ENCODE measurements at places on chromosomes 11 and 22.

DNA sequence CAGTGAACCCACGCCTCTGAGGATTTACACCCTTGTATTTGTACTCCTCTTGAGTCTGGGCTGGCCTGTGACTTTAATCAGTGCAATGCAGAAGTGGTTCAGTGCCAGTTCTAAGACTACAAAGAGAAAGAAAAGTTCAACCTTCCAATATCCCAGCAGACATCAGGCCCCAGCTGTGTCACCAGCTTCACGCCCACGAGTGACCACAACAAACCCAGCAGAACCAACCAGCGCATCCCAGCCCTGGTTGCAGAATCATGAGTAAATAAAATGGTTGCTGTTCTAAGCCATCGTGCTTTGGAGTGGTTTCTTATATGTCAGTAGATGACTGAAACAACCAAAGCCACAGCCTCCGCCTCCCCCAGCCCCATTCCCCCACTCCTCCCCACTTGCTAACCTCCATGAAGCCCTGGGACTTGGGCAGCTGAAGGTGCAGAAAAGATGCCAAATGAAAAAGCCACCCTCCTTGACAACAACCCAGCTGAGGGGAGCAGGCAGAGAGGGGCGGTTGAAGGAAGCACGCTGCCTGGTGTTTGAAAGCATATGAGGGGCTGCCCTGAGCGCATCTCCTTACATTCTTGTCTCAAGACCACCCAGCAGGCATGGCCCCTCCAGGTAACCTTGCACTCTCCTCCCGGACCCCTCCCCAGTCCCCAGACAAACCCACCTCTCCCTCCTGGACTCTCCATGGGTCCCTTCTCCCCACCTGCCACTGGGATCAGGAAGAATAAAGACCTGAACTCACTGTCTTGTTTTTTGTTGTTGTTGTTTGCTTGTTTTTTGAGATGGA, 20.9 kb downstream of the TSKU start:
- no peak for DNase-seq

- DNase-seq, result no peak
Measured at GRCh38 chr22:50436015-50436830, 38.6 kb downstream of the SBF1 start.

DNA sequence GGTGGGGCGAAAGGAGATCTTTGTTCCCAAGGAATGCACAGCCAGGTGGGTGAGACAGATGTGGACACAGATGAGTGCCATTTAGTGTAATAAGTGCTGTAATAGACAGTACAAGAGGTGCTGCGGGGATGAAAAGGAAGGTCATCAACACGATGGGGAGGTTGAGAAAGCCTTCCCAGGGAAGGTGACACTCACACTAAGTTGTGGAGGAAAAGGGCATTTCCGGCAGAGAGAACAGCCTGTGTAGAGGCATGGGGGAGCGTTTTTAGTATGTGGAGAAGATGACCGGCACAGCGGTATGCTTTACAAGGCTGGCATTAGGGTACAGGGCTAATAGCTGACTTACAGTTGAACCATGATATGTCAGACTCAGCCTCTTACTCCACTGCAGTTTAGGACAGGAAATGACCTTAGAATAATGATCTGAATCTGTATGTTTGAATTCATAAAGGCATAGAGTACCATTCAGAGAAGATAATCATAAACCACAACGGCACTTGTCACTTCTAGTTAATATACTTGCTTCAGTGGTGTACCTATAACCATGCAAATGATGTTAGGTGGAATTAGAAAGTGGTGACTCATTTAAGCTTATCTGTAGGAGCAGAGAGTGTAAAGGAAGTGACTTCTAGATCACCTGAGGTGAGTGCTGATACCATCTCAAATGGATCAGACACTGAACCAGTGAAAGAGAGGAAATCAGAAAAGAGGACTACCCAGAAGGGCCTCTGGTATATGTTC, 60.6 kb downstream of the FAM83F start:
- no peak for DNase-seq

GRCh38 chr11:2094354-2095197, 44.6 kb downstream of the IGF2 start:
- DNase-seq, result no peak

DNA sequence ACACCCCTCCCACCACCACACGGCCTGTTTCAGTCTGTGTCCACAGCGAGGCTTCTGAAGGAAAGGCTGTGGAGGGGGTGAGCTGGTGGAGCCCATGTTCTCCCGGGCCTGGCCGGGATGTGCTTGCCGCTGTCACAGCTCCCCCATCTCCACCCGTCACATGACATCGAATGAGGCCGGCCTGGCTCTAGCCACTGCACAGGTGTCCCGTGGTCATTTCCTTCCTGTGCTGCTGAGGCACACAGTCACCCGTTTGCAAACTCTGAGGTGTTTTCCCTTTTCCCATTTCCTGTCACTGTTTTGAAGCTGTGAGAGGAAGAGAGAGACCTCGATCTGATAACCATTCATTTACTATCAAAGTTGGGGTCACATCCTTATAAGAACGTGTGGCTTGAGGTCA, 55.7 kb upstream of the CLDN5 start:
- no peak for DNase-seq

DNA sequence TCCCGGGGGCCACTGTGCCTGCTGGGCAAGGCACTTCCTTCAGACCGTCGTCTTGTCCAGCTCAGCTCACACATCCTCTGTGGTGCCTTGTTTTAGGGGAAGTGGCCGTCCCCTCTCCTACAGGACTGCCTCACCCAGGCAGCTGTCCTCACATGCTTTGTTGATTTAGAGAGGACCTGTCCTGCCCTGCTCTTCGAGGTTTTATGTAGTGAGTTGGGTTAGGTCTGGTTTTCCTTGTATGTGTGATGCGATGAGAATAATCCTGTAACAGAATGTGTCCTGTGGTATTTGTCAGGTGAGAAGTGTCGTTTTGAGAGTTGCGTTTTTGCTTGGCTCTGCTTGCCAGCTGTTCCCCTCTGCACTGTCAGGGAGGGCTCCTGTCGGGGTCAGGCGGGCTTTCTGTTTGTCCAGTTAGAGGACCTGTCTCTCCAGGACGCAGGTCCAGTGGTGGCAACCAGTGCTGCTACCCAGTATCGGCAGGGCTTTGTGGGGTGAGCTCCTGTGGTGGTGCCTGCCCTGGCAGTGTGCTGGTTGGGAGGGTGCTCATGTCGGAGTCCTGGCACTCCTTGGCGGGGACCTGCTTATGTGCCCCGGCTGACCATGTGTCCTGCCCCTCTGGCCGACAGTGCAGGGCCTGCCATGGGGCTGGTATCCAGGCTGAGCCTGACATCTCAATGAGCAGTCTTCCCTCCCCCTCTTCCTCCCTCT, 41.3 kb downstream of the MUC6 start:
- no peak for DNase-seq

GRCh38 chr11:111565114-111565720, 24.7 kb downstream of the LAYN start:
- DNase-seq, result no peak

GRCh38 chr11:90476442-90477007, 253.7 kb upstream of the CHORDC1 start:
- no peak for DNase-seq

DNA sequence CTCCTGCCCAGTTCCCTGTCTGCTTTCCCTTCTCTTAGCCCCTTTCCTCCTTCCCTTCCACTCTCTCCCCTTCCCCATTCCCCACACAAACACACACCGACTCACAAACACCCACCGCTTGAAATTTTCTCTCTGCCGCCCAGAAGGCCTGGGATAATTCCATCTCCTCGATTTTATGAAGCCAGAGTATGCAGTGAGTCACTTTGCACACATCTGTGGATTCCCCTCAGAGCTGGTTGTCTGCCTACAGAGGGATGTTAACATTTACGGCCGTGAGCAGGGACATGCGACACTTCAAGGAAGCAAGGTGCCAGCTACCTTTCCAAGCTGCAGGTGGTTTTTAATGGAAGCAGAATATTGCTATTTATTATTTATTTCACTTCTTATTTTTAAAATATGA, 332.0 kb downstream of the TENM4 start:
- no peak for DNase-seq

GRCh38 chr11:47359586-47359985, 7.1 kb upstream of the MYBPC3 start:
- DNase-seq, result no peak

DNA sequence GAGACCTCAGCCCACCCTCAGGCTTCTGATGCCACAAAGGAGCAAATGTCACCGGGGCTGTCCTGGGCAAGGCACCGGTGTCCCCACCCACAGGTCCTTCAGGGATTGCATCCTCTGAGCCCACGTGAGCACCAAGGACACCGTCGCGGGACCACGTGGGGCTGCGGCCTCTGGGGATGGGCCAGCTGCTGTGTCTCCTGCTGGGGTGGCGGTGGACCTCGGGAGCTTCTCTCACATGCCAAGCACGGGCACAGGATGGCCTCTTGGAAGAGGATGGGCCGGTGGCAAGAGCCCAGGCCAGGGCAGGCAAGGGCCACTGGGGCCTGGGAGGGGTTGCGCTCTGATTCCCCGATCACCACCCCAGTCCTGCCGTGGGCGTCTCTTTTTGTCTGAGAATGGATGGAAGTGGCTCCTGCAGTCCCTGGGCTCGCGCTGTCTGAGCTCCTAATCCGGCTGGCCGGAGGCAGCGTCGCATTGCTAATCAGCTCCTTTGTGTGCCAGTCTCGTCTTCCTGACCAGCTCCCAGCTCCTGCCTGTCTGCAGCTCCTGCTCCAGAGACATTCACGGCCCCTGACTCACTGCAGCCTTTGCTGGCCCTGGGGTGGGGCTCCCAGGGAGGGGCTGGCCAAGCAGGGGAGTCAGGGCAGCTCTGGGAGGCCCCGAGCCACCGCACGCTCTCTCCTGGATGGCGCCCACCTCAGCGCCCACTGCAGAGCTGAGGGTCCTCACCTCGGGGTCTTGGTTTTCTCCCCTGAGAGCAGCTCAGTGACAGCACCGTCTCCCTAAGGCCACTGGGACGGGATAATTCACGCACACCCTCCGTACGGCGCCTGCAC, 146.7 kb downstream of the CTTN start:
- no peak for DNase-seq

- no peak for DNase-seq
Measured at GRCh38 chr11:75465701-75466531, 32.9 kb upstream of the KLHL35 start.

DNA sequence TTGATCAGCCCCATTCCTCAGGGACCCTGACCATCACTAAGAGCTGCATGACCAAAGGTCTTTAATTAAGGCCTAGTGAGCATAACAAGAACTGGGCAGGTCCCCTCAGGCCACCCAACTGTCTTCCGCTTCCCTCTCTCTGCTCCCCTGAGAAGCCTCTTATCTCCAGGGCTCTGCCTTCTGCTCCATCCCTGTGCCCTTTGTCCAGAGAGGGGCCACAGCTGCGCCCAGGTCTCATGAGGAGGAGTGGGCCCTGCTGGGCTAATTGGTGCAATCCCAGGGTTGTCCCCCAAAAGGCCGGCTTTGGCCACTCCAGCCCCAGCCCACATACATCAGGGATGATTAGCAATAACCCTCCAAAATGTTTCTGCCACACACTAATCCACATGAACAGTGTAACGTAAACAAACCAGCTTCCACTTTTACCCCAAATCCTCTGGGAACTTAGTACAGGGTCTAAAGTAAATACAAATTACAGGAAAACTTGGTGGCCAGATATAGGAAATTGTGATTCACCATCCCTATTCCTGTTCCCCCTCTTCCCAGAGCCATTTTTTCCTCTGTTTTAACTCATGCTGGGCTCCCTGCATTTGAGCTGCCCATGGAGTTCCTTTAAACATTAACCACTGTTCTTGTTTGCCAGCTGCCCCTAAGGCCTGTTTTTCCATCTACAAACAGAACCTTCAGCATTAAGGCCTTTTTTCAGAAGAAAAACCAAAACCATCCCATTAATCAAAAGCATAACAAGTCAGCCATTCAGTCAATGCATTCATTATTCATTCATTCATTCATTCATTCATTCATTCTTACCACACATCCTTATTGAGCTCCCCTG, 34.6 kb upstream of the CAVIN3 start:
- no peak for DNase-seq

DNA sequence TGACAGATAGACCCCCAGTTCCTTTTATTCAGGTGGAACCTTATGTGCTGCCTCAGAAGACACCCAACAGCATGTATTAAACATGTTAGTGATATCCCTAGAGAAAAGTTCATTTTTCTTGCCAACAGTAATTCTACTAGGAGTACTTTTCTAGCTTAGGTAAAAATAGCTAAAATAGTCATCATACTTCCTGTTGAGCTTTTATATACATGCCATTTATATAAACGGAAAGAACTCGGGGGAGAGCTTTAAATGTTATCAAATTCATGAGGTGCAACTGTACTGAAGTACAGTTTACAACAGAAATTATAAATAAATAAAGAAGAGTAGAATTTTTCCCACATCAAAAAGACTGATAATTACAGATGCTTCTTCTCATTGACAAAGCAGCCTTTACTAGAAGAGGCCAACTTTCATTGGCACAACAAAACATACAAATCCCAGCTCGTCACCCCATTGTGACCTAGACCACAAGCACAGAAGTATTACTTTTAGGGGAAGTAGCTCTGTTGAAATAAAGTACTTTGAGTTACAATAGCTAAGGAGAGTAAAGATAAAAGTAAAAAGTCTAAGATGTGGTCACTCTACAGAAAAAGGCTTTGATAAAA, 59.1 kb upstream of the POU2AF2 start:
- DNase-seq, result no peak

DNA sequence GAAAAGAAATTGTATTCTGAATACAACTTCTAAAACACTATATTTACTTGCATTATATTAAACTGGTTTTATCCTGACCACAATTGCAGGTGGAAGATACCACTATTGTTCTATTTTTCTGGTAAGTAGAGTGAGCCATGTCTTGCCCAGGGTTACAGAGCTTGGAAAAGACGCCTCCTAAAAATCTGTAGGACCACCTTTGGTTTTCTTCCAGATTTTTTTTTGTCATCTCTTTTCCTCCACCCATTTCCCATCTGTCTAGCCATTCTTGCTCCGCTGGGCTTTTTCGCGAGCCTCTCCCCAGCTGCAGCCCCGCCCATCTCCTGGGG, 294 bp upstream of the MTMR3 start:
- no peak for DNase-seq

DNA sequence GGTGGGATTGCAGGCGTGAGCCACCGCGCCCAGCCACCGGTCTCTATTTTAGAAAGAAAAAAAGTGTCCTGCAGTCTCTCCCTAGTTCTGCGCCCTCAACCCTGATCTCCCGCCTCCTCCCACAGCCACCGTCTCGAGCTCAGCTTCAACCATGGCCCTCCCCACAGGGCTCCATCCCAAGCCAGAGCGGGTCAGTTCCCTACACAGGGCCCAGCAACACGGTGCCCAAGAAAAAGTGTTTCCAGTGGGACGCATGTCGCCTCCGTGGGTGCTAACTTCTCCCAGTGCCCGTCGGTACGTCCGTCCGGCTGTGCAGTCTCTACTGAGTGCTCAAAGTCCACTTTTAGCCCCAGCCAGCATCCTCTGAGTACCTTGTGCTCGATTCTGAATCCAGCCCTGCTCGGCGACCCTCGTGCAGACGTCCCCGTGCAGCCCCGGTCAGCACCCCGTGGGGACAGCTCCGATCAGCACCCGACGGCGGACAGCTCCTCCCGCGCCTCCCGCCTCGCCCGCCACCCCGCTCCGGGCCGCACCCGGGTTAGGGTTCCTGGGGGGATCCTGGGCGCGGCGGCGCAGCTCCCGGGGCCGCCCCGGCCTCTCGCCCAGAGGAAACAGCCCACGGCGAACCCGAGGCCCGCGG, 657 bp upstream of the MAPK8IP2 start:
- no peak for DNase-seq
